ENCODE measurements at places on chromosomes 13 and 19. TPM values are rescaled to one million over a fixed set of nuclear protein-coding genes. Genes with fewer than 3 reads are reported as not detected.

GRCh38 chr13:30204564-30204963 is 102.8 kb downstream of the KATNAL1 start:
- no peak for DNase-seq

DNA sequence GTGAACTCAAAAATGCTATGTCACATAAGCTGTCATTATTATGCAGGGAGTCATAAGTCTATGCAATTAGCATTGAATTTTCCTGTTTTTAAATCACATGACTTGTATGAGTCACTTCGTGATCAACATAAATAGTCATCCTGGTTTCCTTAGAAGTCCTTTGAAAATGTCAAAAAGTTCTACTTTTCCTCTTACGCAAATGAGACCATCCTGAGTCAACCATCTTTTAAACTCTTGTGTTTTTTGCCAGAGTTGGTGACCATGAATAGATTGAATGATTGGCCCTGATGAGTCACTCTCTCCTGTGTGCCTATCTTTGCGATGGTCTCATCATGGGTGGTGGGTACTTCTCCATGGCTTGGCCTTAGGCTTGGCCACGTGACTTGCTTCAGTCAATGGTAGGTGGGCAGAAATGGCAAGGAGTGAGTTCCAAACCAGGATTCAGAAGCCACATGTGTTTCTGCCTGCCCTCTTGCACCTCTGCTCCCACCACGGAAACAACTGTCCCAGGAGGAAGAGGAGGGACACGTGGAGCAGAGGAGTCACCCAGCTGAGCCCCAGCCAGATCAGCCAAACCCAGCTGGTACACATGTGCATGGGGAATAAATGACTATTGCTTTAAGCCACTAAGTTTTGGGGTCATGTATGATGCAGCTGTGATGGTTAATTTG is 123.5 kb upstream of the CACNA1A start:
- no peak for DNase-seq

DNA sequence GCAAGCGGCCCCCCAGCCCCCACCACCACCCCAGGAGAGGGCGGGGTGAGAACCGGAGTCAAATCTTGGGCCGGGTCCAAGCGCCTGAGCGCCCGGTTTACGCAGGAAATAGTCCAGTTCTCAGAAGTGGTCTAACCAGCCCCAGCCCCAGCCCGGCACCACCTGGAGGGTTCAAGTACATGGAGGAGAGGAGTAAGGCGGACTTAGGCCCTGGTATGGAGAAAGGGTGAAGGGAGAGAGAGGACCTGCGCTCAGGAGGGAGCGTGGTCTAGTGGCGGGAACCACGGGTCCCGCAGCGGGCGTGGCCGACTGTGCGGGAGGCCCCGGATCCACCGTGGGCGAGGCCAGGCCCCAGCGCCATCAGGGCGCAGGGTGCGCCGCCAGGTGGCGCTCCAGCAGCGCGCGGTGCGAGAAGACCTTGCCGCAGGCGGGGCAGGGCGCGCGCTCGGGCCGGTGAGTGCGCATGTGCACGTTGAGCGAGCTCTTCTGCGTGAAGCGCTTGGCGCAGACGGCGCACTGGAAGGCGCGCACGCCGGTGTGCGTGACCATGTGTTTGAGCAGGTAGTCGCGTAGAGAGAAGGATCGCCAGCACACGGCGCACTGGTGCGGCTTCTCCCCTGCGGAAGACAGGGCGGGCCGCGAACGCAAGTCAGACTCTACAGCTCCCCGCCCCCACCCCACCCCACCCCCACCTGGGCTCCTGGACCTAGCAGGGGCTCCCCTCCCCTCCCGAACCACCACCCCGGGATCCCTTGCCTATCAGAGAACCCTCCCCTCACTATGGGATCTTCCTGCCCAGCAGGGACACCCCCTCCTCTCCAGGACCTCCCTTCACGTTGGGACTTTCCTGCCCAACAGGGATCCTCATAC is 2.1 kb upstream of the SLC27A5 start:
- DNase-seq, result peak; percentile 86

- DNase-seq, result no peak
These were observed 21.9 kb downstream of the CEBPA start for GRCh38 chr19:33280351-33280921.

The CYP2A6 gene
- not detected for total RNA-seq

DNA sequence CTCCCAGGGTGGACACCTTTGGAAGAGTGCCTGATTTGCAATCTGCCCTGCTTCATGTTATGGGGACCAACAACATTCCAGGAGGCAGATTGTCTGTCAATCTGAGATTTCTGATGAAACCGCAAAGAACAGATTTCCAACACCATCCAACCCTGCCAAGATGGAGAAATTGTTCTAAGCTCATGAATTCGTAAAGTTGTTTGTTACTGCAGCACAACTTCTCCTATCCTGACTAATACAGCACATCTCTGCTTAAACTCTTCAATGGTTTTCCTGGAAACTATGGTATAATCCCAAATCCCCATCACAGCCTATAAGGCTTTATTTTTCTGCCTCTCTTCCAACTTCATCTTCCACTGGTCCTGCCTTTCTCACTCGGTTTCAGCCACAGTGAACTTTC is 210.3 kb upstream of the TSHZ3 start:
- no peak for DNase-seq
